HFF-Myc (cell line): ENCODE measurements at places on chromosomes 11 and 22.
A peak's percentile ranks its signal among the peaks of the same experiment; 100 is the strongest.

- DNase-seq = no peak
These were observed 37.0 kb upstream of the MICAL2 start for GRCh38 chr11:12073436-12073835.

DNA sequence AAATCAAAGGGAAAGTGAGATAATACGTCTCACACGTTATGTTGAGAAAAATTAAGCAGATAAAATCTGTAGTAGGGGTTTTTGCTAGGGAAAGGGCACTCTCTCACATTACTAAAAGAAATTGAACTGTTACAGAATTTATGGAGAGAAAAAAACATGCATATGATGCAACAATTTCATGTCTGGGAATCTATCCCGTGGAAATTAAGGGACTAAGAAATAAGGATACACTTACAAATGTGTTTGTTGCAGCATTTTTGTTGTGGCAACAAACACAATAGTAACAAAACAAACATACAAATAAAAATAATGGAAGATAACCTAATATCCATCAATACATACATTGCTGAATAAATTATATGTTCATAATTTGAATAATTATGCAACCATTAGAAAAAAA, 96.3 kb upstream of the ZBED5 start:
- DNase-seq = no peak

- no peak for DNase-seq
These were observed 365.4 kb downstream of the BRD1 start for GRCh38 chr22:49462291-49462690.

DNA sequence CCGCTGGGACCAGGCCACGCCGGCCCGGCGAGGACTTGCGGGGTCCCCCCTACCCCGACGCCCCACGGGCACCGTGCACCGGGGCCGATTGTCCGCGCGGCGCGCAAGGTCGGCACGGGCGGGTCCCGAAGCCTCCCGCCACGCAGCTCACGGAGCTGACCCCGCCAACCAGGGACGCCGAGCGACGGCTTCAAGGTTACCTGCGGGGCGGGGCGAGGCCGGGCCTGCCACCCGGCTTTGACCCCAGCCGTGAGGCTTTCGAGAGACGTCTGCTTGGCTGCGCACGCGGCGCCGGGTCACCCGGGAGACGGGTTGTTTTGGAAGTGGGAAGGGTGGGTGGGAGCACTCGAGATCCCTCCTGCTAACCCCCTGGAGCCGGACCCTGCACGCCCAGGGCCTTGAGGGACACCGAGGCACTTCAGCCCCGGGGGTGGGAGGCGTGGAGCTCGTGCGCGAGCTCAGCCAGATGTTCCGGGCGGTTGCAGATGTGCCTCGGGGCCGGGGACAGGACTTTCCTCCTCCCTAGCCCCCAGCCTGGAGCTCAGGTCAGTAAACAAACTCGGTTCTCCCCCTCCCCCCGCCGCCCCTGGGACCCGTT, 3.2 kb upstream of the WNT11 start:
- no peak for DNase-seq

- no peak for DNase-seq
These were observed 42.1 kb downstream of the RASSF10 start for GRCh38 chr11:13051257-13051656.

DNA sequence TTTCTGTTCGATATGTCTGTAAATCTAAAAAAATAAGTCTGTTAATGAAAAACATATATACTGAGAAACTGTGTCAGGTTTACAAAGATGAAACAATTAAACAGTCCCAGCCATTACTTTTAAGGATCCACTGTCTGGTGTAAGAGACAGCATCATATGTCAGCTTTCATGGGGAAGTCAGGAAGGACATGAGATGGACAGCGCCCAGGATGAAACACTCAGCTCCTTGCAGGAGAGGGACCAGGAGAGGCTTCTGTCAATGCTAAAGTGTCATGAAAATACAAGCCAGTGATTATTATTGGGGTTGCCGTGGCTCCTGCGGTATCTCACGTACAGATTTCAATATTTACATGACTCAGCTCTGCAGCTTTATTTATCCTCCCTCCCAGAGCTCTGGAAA, 1524.6 kb downstream of the TBC1D22A start:
- DNase-seq = no peak

DNA sequence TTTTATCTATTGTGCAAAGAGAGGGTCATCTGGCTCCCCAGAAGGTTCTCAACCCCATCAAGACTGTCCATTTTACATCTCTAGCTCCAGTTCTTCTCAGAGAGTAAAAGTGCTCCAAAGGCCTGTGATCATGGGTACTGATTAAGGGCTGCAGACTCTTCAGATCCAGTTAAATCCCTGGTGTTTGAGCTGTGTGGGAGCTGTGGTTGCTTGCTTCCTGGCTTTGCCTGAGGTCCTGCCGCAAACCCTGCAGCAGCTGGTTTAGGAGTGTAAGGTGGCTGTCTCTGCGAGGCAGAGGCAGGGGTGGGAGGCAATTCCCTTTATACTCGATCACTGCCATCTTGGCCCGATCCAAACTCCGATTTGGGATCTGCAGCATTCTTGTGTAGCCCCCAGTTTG, 1.2 kb downstream of the MRPL17 start:
- DNase-seq = no peak

- no peak for DNase-seq
These were observed 1.9 kb downstream of the C11orf71 start for GRCh38 chr11:114398303-114398920.

- DNase-seq = no peak
These were observed 539.5 kb downstream of the TBC1D22A start for GRCh38 chr22:47301820-47302475.

DNA sequence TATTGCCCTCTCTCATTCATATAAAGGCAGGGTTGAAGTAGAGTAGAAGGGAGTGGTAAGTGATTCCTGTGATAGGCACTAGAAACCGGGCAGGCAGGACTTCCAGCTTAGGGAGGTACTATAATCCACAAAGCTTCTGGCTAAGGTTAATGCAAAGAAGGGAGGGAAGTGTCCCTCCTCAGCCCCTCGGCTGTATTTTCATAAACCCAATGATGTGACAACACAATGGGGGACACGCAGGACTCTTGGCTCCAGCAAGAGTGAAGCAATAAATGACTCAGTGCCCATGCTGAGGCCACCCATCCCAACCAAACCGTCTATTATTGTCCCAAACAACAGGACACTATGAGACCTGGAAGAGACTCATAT, 90.7 kb downstream of the ETS1 start:
- no peak for DNase-seq

GRCh38 chr22:25666308-25666707, 75.7 kb upstream of the MYO18B start:
- no peak for DNase-seq

GRCh38 chr11:6941970-6942369, 15.7 kb downstream of the ZNF215 start:
- no peak for DNase-seq

GRCh38 chr11:116994195-116994594, 104.0 kb downstream of the SIK3 start:
- DNase-seq = no peak

DNA sequence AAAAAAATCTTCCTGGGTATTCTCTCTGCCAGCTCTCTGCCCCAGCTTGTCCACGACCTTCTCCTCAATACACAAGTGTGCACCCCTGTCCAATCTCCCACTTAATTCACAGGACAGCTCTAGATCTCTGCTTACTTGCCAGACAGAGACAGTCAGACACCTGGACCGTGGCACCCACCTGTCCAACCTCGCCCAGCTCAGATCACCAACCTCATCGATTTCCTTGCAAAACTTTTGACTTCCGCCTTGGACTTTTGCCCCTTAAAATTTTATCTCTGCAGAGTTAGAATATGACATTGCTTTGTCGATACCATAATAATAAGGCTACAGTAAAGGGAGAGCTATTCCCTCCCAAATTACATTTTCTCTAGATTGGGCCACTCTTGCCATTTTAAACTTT, 10.4 kb downstream of the LMF2 start:
- no peak for DNase-seq

GRCh38 chr11:120064341-120064740, 73.6 kb downstream of the TRIM29 start:
- DNase-seq = no peak

DNA sequence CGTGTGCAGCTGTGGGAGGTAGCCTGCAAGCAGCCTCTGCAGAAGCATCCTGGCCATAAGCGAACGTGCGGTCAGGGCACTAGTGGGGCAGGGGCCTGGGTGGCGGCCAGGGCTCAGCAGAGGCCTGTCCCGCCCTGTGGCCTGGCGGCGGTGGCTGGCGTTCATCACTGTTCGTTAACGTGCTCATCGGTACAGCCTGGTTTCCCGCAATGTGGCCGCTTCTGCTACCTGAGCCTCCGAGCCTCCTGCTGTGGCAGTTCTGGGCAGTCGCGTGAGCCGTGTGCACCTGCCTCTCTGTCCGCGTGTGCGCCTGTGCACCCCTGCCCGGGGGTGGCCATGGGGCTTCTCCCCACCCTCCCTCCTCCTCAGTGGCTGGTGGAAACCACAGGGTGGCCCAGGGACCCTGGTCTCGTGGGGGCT, 117.9 kb downstream of the KCNQ1OT1 start:
- DNase-seq = no peak

DNA sequence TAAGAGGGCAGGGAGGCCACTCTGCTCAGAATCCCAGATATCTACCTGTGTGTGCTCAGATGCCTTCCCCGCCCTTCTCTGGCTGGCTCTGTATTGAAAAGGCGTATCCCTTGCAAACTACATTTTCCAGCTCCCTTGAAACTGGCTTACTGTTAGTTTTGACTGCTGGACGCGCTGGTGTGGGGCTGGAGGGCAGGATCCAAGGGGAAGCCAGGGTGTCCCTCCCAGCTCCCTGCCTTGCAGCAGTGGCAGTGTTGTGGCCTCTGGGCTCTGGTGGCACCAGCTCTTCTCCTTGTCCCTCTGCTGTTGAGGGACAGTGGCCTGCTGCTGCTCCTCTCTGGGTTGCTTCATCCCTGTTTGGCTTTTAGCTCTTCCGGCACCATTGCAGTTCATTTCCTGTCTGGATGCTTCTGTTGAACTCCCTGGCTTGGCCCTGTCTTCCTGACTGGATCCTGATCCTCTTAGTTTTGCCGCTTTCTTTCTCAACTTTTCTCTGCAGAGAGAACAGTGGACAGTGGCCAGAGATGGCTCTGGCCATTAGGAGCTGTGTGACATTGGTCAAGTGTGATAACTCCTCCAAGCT, 107.1 kb upstream of the PARVA start:
- DNase-seq = no peak

DNA sequence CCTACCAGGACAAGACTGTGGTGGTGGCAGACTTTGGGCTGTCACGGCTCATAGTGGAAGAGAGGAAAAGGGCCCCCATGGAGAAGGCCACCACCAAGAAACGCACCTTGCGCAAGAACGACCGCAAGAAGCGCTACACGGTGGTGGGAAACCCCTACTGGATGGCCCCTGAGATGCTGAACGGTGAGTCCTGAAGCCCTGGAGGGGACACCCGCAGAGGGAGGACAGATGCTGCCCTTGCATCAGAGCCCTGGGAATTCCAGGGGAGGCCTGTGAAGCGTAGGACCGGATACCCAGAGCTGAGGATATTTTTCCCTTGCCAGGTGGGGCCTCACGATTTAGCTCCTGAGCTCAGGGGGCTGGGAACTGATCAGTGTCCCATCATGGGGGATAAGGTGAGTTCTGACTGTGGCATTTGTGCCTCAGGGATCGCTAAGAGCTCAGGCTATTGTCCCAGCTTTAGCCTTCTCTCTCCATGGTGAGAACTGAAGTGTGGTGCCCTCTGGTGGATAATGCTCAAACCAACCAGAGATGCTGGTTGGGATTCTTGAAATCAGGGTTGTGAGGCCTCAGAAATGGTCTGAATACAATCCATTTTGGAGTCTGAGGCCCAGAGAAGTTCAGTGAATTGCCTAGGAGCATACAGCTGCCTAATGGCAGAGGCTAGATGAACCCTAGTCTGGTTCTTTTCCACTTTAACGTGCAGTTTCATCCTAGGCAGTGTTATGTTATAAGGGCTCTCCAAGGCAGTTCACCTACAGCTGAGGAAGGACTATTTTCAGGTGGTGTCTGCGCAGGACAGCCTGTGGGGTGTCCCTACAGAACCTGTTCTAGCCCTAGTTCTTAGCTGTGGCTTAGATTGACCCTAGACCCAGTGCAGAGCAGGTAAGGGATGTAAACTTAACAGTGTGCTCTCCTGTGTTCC, 19.5 kb downstream of the PIK3IP1 start:
- peak; percentile 30 for DNase-seq

GRCh38 chr11:78149646-78150045, 10.2 kb upstream of the ALG8 start:
- DNase-seq = no peak

DNA sequence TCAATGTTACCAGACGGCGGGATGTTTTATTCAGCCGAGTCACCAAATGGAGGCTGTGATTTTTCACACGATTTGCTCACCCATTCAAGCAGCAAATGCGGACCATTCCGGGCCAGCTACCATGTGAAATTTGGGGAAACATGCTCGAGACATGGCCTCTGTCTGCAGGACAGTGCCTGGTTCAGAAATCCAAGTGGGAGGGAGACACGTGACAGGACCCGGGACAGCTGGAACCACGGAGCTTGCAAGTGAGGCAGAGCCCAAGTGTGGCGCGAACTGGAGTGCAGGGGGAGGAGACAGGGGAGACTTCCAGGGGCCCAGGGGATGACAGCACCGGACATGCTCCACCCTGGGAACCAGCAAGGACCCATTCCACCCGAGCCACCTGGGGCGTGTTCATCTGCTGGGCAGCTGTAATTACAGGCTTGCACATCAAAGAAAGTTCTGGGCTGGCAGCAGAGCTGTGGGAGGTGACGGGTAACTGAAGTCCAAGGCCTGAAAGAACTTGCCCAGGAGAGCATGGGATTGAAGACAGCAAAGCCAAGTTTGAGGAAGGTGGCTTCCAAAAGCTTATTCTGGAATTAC, 16.5 kb downstream of the CERK start:
- DNase-seq = no peak

- no peak for DNase-seq
These were observed 1.3 kb downstream of the UNC93B1 start for GRCh38 chr11:68002575-68002937.

DNA sequence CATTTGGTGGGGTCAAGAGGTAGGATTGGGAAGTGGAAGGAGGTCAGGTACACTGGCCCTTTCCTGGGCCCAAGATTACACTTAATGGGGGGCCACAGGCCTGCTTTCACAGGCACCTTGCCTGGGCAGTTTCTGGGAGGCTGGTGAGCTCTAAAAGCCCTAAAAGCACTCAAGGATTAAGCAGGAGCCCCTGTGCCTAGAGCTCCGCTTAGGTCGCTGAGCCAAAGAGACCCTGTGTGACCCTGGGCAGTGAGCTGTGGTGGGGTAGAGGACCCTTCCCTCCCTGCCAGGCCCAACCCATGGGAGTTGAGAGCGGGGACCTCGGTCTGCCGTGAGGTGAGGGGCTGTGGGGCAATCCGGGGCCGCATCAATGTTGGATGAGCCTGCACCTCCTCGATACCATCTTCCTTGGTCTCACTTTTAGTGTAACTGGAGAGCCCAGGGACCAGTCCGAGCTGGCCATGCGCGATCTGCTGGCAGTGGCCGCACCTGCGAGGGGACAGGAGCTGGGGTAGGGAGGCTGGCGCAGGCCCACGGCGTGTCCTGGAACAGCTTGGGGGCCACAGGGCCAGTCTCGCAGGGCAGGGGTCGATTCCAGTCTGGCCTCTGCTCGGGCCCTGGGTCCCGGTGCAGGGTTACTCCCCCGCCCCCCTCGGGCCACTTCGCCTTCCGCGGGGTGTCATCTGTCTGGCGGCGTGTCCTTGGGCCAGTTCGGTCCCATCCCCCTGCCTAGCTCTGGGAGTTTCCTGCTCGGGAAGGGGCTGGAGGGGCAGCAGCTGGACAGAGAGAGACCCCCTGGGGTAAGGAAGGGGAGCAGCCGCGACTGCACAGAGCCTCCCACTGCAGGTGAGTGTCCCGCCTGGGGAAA, 44.3 kb downstream of the EIF3F start:
- DNase-seq = no peak
